ENCODE measurements at places on chromosomes 7 and 10.
A peak's percentile ranks its signal among the peaks of the same experiment; 100 is the strongest.

DNA sequence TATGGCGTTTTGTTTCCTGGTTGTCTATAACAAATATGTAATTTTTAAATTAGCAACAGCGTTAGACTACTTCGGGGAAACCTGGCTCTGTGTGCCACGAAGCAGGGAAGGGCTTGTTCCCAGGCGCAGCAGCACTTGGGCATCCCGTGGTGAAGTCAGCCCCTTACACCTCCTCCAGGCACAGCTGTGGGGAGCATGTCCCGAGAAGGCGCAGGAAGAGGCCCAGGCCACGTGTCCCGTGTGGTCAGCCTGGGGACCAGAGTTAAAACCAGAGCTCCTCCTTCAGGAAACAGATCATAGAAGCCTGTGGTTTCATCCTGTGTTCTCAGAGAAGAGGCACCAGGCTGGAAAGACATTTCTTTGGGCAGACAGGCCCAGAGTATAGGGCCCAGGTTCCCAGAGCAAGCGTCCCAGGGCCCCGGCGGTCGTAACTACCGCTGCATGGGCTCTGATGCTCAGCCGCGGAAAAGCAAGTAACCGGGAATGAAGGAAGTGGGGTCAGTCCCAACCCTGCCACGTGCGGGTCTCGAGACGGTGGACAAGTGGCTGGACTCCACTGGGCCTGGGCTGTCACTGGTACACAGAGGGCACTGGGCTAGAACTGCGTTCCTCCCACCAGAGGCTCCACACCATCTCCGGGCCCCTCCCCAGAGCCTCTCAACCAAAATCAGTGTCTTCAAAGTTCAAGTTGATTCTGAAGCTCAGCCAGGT is 7.1 kb downstream of the NUDT1 start:
- peak; percentile 72 for DNase-seq

- no peak for DNase-seq
Measured at GRCh38 chr7:114212721-114213429, 201.7 kb upstream of the FOXP2 start.

- no peak for DNase-seq
Measured at GRCh38 chr7:143085109-143085508, 33.0 kb downstream of the OR6V1 start.

GRCh38 chr7:74292757-74293576 is 3.8 kb downstream of the CLIP2 start:
- no peak for DNase-seq

DNA sequence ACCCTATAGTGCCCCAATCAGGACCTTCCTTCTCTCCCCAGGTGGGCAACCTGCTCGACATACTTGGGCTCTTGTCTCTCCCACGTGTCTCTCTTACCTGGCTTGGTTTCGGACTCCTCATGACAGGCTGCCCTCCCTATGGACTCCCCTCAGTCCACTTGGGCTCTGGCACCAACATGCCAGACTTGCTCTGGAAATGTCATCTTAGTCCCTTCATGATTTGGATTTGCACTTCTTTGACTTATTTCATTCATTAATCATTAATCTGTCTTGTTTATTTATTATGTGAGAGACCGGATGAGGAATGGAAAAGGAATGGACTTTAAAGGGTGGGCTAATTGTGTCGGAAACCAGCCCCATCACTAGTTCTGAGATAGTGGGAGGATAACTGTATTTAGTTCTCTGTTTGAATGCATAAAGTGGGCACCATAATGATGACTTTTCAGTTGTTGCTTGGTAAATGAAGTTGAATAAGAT is 108.0 kb downstream of the SND1 start:
- no peak for DNase-seq

Data from activated CD4-positive, alpha-beta T cell treated with anti-CD3 and anti-CD28 coated beads, Interleukin-2, Interleukin-6, amounts not matched to agents 100 ng/mL and 50 ng/mL, durations not matched to agents 16 hours and 8 hours (primary cell).